ENCODE measurements at places on chromosomes 6 and 20. TPM values are rescaled to one million over a fixed set of nuclear protein-coding genes. Genes with fewer than 3 reads are reported as not detected.

The XKR7 gene
- total RNA-seq: not detected

The GRM1 gene
- total RNA-seq: not detected

The TP53TG5 gene
- not detected for total RNA-seq

The ZSCAN26 gene
- 8.8 TPM for total RNA-seq

The NOX3 gene
- not detected for total RNA-seq

The KIF13A gene
- total RNA-seq: 35.7 TPM
